ENCODE measurements at places on chromosomes 4 and X.
A peak's percentile ranks its signal among the peaks of the same experiment; 100 is the strongest.

DNA sequence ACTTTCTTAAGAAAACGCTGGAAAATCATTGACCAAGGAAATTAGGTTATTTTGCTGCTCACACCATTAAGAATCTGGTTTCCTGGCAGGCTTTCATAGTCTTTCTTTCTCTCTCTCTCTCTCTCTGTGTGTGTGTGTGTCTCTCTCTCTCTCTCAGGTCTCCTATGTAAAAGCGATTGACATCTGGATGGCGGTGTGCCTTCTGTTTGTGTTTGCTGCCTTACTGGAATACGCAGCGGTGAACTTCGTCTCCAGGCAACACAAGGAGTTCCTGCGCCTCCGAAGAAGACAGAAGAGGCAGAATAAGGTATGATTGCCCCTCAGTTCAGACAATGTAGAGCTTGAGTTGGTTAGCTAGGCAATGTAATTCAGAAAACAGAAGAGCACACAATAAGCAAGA is 161.2 kb downstream of the GLRA2 start:
- no peak for DNase-seq

DNA sequence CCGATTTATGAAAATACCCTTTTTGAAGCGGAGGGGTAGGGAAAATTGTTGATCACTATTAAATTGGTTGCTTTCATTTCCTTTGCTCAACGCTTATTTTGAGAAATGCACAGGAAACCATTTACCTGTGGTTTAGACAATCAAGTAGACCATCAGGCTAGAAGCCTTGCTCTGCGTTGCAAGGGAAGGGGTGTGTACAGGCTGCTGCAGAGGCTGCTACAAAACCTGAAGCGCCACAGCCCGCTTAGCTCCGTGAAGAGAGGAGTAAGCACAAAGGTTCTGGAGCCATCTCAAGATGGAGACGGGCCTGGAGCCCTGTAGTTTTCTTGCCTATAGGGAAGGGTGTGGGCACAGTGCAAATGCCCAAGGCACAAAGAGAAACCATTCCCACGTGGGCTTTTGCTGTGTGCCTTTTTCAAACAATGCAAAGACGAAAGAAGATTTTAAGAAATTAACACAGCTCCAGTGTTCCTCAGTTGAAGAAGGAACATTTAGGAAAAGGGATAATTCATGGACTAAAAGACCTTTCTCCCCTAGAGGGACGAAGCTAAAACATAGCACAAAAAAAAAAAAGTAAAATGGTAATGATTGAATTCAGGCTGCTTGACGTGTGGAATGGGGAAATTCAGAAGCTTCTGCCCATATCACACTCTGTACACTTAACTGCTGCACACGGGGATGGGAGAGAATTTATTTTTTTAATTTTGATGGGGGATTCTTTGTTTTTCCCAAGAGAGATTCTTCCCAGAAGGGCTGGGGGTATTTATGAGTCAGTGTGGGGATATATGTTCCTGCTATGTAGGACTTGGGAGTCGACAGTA is 3.5 kb downstream of the TMSB4X start:
- no peak for DNase-seq

DNA sequence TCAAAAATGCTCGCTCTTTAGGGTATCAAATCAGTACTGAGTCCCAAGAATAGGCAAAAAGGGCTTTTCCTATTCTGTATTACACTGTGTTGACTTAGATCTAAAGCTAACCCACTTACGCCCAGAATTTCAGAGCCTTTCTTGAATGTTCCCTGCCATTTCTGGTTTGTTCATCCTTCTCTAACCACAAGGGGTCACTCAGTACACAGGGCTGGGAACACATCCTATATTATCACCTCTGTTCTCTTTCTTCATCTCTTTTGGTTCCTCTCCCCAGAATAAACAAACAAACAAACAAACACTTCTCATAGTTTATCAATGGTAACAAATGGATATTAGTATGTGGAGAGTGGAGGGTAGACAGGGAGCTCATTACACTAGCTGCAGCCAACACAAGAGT is 25.5 kb upstream of the MORC4 start:
- DNase-seq: no peak

DNA sequence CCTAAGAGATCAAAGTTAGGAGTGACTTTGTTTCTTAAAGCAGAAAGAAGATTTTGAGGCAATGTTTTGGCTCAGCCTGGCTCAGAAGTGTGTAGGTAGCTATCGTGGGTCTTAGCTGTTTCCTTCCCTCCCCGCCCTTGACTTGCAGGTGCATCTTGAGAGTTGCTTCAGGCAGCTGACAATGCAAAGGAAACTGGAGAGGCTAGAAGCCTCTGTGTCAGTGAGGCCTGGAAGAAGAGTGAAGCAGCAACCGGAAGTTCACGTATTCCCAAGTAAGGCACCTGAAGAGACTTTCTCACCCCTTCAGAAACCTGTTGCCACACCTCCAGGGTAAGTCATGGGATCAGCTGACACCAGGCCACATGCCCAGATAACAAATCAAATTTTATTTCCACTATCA is 10.6 kb upstream of the XKRX start:
- DNase-seq: no peak

GRCh38 chrX:64265265-64265664 is 34.9 kb upstream of the ASB12 start:
- DNase-seq: no peak

DNA sequence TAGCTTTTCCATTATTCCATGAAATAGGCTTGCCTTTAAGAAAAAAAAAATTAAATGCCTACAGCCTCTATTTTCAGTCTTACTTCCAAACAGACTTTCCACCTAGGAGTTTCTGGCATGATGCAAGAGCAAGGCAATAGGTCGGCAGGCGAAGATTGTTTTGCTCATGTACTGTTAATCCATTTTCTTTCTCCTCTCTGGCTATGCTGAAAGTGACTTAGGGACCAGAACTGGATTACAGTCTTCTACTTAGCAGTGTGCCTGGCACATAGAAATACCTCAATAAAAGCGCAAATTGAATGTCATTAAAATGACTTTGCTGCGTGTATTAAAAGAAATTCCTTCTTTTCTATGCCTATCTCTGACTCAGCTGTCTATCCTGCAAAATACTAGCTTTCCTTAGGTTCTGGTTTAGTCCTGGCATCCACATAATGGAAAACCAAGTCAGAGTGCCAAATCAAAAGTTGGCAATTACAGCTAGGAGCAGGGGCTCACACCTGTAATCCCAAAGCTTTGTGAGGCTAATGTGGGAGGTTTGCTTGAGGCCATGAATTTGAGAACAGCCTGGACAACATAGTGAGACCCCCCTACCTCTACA is 51.9 kb downstream of the CC2D2A start:
- DNase-seq: no peak

DNA sequence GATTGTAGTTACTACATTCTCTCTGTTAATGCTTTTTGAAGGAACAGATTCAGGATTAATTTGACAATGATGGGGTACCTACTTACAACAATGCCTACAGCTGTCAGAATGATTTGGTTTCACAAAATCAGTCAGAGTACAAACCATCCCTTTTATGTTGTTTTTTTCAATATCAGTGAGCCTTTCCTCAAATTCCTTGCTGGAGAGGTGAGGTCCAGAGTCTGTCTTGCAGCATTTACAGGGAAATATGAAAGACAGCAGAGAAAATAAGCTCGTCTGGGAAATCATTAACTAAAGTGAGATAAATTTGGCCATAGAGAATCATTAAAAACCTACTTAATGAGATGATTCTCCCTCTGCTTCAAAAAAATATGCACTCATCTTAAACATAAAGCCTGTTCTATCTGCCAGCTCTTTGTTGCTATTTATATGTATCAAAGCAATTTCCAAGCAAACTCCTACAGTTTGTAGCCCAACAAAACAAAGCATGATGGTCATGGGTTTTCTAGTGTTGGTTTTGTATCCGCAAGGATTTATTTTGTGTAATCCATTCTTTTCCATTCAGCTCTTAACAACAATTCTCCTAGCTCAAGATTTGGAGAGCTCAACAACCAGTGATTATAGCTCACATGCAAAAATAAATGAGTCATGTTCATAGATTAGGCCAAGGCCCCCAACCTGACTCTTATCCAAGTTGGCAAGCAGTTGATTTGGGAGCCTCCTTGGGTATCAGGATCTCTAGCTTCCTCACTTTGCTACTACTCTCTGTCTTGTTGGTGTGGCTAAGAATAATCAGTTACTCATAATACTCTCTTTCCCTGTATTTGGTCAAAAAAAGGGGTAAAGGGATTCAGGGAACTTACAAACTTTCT is 222.6 kb downstream of the ENOX2 start:
- no peak for DNase-seq

- DNase-seq: no peak
These were observed 6.0 kb downstream of the FRG2 start for GRCh38 chr4:190020790-190021717.

DNA sequence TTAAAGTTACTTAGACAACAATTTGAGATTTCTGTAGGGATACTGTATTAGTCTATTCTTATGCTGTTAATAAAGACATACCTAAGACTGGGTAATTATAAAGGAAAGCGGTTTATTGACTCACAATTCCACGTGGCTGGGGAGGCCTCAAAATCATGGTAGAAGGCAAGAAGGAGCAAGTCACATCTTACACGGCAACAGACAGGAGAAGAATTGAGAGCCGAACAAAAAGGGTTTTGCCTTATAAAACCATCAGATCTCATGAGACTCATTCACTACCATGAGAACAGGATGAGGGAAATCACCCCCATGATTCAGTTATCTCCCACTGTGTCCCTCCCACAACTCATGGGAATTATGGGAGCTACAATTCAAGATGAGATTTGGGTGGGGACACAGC is 11.0 kb downstream of the PTTG2 start:
- DNase-seq: no peak

- no peak for DNase-seq
These were observed 24.4 kb downstream of the RELL1 start for GRCh38 chr4:37661772-37662171.

GRCh38 chr4:27518876-27519275 is 658.2 kb downstream of the STIM2 start:
- no peak for DNase-seq

- DNase-seq: no peak
These were observed 118.8 kb upstream of the TENM3 start for GRCh38 chr4:182124359-182124758.

DNA sequence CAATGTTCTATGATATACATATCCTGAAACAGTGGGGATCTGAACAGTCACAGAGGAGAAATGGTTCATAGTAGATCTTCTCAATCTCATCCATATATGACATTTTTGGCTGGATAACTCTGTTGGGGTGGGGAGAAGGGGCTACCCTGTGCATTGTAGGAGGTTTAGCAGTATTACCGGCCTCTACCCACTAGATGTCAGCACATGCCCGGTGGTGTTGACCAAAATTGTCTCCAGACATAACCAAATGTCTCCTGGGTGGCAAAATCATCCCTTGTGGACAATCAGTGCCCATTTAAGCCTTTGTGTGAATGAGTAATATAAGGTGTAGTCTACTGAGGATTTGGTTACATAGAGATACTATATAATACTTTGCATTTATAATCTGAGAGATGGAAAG is 89.9 kb downstream of the PLS3 start:
- DNase-seq: peak; percentile 62

All from NCI-H774 (cell line).